ENCODE measurements at places on chromosomes 5 and 9.

- DNase-seq, result no peak
These were observed 135.0 kb upstream of the LHFPL2 start for GRCh38 chr5:78783434-78784130.

DNA sequence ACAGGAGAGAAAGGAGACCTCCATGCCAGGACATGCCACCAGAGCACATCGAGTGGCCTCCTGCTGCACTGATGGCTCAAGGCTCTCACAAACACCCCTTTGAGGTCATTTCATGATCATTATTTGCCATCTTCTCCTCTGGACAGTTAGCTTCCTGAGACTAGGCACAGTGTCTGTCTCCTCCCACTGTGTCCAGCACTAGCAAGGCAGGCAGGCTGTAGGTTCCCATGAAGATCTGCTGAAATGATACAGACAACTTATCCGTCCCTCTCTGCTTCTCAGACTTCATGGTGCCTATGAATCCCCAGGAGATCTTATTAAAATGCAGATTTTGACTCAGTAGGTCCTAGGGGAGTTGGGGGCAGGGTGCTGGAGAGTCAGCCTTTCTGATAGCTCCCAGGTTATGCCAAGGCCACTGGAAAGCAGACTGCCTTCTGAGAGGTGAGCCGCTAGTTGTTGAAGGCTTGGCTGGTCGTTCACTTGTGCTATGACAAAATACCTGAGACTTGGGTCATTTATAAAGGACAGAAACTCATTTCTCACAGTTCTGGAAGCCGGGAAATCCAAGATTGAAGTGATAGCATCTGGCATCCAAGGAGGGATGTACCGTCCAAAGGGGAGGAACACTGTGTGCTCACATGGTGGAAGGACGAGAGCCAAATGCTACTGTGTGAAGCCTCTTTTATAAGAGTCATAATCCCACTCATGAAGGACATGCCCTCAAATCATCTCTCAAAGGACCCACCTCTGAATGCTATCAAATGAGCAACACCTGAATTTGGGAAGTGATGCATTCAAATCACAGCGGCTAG, 183.4 kb downstream of the SPOCK1 start:
- DNase-seq, result no peak

DNA sequence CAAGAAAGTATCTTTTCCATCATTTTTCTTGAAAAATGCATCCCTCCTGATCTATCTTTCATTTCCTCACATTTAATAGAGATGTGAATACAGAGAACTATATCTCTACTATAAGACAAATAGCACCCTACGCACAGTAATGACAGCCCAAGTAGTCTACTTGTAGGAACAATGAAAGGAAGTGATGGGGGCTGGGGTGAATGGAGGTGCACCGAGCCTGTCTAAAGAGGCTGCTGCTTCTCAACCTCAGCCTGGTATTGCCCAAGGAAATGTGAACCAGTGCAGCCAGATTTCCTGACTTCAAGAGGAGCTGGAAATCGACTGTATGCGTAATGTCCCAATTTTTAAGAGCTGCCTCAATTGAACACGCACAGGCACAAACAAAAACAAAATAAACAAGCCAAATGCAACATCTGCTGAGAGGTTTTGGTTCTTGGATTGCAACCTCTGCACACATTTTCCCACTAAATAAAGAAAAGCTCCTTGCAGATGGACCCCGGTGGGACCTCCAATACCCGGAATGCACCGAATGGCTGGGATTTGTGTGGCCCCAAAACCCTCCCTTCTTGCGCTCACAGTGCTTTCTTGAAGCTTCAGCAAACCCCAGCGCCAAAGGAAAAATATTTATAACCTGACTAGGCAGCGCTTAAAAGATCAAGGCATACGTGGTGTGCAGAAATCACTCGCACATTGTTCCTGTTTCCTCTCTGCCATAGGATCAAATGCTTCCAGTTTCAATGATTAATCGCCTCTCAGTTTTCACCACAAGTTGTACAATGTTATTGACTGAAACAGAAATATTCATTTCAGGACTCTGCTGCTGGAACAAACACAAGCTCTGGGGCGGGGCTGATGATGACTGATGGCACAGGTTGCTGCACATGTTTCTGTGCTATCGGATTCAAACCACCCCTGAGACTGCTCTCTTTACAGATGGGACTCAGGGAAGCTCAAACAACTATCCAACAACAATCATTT, 68.3 kb downstream of the KCNIP1 start:
- peak; percentile 43 for DNase-seq

DNA sequence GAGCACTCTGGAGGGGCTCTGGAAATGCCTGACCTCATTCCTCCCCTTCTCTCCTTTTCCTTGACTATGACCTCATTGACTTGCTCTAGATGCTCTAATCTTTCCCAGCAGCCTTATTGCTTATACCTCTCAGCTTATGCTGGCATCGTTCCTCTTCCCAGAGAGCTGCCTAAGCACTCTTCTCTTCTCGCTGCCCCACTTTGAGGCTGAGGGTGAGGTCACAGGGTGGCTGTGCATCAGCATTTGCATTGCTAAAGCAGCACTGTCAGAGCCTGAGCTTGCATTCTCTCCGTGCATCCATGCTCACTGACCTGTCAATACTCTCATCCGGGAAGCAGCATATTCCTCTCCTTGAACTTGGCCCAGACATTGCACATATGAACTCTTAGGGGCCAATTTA, 96.4 kb upstream of the NTRK2 start:
- DNase-seq, result no peak

DNA sequence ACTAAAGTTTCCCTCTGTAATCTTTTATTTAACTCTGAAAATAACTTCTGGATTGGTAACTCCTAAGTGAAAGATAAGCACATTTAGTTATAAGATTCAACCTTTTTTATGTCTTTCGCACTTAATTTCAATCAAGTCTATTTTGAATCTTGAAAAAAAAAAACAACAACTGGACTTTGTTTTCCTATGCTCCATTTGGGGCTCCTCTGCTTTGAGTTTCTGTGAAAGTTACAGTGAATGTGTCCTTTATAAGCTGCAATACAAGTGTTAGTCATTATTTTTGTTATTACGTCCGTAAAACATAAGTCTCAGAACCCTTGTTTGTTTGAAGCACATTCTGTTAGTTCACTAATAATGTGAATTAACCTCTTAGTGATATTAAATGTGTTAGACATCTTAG, 276.8 kb downstream of the ADAMTS6 start:
- DNase-seq, result no peak

GRCh38 chr5:102554728-102555127, 55.9 kb upstream of the SLCO6A1 start:
- no peak for DNase-seq

DNA sequence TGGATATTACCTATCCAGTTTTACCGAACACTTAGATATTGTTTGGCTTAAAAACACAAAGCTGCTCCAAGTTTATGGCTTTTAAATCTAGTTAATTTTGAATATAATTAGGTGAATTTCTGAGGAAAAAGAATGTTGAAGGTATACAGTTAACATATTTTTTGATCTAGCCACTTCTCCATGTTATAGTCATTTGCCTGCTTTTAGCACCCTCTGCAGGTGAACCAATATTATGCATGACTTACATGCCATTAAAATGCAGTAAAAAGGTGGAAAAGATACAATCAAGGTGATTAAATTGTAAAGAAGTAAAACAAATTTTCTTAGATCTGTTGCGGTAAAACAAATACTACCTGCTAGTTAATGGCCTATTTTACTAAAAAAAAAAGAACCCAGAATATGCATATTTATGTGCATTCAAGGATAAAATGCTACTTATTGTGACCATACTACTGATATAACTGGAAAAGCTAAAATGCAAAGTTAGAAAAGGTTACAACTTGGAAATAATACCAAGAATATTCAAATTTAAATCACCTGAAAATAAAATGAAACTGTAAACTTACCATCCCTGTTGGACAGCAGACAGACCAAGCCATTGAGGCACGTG, 132.1 kb downstream of the AP3B1 start:
- DNase-seq, result no peak

DNA sequence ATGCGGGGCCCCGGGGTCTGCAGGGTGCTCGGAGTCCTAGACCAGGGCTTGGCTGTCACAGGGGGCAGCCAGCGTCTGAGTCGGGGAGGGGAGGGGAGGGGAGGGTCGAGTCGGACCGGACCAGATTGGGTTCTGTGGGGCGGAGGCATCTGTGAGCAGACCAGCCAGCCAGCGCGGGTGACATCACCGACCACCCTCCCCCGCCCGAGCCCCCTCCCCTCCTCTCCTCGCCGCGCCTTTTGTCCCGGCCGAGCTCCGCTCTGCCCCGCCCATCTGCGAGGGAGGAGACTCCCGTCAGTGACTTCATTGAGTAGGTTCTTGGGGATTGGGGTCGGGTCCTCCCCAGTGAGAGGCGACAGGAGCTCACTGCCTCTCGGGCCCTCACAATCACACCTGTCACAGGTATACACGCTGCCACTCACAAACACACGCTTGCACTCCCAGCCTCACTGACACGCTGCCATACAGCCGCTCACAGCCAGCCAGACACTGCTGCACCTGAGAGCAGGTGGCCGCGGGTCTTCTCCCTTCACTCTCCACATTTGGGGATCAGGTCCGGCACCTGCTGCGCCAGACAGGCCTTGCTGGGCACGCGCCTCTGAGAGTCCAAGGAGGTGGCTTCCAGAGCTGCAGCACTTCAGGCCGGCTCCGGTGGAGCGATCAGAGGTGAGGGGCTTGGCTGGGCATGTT, 546 bp downstream of the DNAJB5 start:
- no peak for DNase-seq

DNA sequence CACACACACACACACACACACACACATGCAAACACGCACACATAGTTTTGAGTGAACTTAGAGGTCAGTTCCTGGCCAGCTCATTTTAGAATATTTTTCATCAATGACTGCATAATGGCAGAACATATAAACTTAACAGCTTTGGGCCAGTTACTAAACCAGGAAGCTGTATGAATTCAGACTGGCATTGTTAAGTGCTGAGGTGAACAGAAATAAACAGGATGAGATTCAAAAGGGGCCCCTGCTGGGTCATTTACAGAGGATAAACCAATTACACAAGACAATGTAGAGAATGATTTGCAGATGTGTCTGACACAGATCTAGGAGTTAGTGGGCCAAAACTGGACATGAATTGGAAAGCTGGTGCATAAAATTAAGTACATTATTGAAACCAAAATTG, 44.6 kb downstream of the MARCHF11 start:
- DNase-seq, result no peak

DNA sequence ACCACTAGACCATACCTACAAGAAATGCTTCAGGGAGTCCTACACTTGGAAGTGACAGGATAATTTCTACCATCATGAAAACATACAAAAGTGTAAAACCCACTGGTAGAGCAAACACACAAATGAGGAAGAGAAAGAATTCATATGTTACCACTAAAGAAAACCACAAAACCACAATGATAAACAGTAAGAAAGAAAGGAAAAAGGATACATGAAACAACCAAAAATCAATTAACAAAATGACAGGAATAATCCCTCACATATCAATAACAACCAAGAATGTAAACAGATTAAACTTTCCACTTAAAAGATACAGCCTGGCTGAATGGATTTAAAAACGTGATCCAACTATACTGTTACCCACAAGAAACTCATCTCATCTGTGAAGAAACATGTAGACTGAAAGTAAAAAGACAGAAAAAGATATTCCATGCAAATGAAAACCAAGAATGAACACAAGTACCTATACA, 83.4 kb downstream of the LPAR1 start:
- no peak for DNase-seq

GRCh38 chr5:73301208-73301901, 128.4 kb downstream of the TMEM174 start:
- DNase-seq, result no peak

DNA sequence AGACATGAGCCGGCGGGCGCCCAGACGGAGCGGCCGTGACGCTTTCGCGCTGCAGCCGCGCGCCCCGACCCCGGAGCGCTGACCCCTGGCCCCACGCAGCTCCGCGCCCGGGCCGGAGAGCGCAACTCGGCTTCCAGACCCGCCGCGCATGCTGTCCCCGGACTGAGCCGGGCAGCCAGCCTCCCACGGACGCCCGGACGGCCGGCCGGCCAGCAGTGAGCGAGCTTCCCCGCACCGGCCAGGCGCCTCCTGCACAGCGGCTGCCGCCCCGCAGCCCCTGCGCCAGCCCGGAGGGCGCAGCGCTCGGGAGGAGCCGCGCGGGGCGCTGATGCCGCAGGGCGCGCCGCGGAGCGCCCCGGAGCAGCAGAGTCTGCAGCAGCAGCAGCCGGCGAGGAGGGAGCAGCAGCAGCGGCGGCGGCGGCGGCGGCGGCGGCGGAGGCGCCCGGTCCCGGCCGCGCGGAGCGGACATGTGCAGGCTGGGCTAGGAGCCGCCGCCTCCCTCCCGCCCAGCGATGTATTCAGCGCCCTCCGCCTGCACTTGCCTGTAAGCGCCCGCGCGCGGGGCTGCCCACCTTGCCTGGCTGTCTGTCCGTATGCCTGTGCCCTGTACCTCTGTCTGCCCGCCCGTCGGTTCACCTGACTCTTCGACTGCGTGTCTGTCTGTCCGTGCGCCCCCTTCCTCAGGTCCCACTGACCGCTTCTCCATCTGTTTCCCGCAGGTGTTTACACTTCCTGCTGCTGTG, 412 bp downstream of the FGF18 start:
- peak; percentile 66 for DNase-seq

DNA sequence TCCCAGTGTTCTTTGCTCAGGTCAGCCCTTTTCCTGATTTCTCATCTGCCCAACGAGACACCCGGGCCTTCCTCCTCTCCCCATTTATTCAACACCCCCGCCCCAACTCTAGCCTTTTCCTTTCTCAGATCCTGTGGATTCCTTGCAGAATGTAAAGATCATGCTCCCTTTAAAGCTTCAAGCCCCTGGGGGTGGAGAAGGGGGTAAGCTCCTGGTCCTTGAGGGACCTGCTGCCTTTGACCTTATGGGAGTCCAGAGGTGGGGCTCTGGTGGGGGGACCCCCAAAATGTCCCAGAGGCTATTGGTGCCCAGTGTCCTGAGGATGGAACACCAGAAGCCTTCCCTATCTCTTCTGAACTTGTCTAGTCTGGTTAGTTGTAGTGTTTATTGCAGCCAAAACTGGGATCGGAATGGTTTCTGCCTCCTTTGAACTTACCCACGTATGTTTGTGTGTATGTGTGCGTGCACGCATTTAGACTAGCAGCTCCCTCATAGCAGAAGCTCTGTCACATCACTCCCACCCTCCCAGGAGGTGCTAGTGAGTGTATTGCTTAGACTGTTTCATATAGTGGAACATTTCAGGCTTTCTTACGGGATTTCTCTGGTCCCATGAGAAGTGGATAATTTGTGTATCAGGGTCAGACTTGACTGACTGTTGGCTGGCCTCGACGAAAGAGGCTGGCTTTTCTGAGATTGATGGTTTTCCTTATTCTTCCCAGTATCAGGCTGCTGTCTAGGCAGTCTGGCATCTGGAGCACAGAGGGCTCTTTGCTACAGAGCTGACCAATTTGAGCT, 1.1 kb downstream of the GALNT10 start:
- no peak for DNase-seq

GRCh38 chr5:39102684-39103155, 28.5 kb upstream of the RICTOR start:
- DNase-seq, result no peak

All from T-helper 2 cell (primary cell).